ENCODE measurements at places on chromosomes 2 and 18. TPM values are rescaled to one million over a fixed set of nuclear protein-coding genes. Genes with fewer than 3 reads are reported as not detected.

Gene DNAJC5G
- total RNA-seq: not detected

Gene CROCC2
- total RNA-seq: 0.04 TPM

Gene DYSF
- 51.6 TPM for total RNA-seq

Gene RGPD3
- 0.44 TPM for total RNA-seq

Gene DHRS9
- 0.31 TPM for total RNA-seq

Gene PRKAG3
- 19.3 TPM for total RNA-seq

Gene PLEKHH2
- total RNA-seq: 15.3 TPM

GRCh38 chr2:188028739-188029138, 262.9 kb upstream of the GULP1 start:
- DNase-seq: no peak

- no peak for DNase-seq
Measured at GRCh38 chr2:237096911-237097310, 11.2 kb downstream of the COPS8 start.

DNA sequence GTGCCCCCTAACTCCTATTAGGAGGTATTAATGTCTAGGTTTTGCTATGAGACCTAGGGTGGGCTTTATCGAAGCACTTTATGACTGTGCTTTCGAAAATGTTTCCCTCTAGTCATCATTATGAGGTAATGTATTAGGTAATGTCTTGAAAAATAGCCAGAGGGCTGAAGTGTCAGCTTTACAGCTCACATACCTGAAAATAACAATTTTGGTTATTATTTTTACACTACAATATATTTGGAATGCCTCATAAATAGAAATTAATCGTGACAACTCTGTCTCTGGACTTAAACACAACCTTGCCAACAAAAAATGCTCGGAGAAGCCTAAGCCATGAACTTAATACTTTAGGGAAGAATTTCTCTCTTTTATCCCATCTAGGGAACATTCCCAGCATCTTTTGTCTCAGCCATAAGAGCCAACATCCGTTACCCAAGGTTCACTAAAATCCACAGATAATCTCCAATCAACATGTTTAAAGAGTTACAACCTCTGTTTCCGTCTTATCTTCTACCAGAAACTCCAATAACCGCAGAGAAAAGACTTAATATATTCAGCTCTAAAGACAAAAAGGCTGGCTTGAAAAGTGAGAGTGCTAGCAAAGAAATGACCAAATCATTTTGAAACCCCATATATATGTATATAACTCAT, 130.9 kb upstream of the RND3 start:
- DNase-seq: peak; percentile 85

GRCh38 chr2:159637240-159637639, 20.9 kb upstream of the BAZ2B start:
- no peak for DNase-seq

- peak; percentile 50 for DNase-seq
Measured at GRCh38 chr2:162267496-162267895, 24.3 kb upstream of the FAP start.

- no peak for DNase-seq
Measured at GRCh38 chr2:2887772-2888387, 489.7 kb downstream of the EIPR1 start.

DNA sequence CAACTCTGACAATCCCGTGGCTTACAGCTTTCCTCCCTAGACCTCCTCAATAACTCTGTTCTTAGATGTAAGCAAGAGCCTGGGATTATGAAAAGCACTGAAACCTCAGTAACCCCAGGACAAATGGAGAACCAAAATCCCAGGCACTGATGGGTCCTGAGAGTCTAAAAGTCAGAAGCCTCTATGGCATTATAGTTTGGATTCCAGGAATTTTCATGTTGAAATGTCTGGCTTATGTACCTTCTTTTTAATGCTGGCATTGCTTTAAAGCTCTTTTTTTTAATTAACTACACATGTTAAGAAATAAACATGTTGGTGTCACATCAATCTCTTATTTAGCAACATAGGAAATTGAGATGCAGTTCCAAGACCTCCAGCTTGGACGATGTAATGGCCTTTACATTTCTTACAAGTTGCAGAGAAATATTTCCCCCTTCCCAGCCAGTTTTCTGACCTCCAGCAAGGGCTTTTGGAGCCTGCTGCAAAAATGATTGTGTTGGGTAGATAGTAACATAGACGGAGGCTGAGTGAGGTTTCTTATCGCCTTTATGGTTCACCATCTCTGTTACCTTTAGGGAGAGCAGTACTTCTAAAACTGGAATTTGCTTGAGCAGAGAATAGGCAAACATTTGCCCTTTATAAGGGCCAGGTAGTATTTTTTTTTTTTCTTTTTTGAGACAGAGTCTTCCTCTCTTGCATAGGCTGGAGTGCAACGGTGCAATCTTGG, 84.8 kb upstream of the RASGRP3 start:
- DNase-seq: peak; percentile 44

GRCh38 chr2:219675221-219675620, 47.8 kb downstream of the SLC4A3 start:
- DNase-seq: peak; percentile 43

DNA sequence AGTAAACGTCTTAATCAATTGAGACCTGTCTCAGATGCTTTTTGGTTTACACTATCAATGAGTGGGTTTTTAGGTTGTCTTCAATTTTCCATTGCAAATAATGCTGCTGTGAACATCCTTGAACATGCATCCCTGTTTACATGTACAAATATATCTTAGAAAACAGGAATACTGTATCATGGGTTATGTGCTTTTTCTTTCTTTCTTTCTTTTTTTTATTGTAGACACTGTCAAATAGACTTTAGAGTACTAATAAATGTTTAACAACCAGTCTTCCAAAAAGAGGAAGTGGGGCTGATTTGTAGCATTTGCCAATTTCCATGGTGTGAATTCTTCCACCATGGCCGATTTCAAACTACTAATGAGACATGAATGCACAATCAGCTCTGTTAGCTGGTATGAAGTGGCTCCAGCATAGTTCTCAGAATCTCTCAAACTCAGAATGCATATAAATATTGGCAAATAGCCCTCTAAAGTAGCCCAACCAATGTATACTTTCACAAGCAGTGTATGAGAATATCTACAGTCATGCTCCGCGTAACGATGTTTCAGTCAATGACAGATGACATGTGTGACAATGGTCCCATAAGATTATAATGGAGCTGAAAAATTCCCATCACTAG, 50.3 kb upstream of the B3GNT2 start:
- no peak for DNase-seq

GRCh38 chr2:45171136-45171501, 161.9 kb upstream of the SIX2 start:
- peak; percentile 59 for DNase-seq

GRCh38 chr2:24520175-24520574, 29.1 kb downstream of the NCOA1 start:
- no peak for DNase-seq

Measured in muscle of leg (tissue), 16 donors.